ENCODE measurements at places on chromosomes 4 and X.

DNA sequence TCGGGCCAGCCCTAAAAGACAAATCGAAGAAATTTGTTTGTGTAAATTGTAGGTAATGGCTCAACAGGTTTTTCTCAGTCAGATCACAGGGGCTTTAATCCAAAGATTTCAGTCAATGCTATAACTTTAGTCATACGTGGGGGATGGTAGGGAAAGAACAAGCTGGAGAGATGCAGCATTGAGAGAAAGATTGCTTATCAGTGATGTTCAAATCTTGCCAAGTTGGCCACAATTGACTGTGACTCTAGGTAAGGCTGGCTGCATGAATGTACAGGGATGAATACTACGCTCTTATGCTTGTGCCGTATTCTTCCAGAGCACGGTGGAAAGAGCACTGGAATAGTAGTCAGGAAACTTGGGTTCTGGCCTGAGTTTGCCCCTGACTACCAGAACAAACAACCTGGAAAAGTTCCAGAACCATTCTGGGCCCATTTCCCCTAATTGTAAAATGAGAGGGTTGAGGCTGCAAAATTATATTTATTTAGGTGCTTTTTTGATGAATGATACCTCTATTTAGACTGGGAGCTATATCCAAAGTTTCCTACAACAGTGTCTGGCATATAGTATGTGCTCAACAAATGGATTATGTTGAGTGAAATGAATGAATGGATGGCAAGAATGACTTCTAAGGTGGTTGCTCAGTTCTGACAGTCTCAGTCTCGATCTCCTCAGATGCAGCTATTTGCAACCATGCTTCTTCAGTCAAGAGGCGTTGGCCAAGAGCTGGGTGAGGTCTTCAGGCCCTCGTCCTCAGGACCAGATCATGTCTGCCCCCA is 44.4 kb downstream of the TSC22D3 start:
- no peak for DNase-seq

- DNase-seq, result no peak
Observed at GRCh38 chrX:57044245-57044644, 48.9 kb upstream of the SPIN3 start.

DNA sequence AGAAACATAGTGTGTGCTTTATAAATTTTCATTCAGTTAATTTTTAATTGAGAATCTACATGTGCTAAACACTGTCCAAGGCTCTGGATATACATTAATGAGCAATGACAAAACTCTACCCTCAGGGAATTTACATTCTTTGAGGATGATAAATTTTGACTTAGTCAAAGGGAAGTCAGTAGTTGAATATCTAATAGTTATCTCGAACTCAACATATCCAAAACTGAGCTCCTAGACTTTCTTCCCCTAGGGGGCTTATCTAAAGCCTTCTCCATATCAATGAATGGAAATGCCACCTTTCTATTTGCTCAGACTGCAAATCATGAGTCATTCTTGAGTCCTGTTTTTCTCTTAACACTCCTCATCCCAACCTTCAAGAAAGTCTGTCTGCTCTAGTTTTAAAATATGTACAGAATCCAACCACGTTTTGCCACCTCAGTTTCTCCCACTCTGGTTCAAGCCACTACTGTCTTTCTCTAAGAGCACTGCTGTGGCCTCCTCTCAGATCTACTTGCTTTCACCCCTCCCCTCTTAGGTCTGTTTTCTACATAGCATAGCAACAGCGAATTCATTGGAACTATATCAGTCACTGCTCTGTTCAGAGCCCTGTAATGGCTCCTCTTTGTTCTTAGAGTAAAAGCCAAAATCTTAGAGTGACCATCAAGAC is 9.5 kb downstream of the PARM1 start:
- DNase-seq, result no peak

GRCh38 chr4:187085339-187085738 is 361.7 kb upstream of the FAT1 start:
- DNase-seq, result no peak

DNA sequence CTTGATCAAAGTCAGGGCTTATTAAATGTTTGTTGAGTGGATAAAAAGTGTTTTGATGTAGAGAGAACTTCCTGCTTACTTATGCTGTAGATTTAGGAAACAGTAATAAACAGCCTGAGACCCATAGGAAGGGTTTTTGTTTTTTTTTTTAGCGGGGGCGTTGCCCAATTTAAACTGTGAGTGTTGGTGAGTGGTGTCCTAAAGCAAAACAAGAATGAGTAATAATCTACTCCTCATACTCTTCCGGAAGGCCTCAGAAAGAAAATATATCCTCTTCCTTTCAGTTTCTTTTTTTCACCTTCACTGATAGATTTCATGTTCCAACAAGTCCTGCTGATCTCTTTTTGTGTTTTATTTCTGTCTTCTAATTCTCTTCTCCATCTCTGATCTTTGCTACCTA is 104.4 kb upstream of the SCML1 start:
- no peak for DNase-seq

DNA sequence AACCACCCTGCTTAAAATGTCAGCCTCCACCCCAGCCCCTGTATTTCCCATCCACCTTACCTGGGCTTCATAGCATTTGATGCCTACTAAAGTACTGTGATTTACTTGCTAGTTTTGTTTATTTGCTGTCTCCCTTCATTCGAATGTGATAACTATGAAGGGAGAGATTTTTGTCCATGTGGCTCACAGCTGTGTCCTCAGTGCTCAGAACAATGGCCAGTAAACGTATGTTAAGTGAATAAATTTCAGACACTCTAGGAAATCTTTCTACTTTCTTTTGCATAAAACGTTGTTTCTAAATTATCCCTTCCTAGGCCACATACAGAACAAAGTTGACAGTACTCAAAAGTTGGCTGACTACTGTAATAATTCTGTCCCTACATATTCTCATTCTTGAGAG is 114.7 kb upstream of the OTUD4 start:
- no peak for DNase-seq

Data from amygdala (tissue), 56 donors.